Keratinocyte (primary cell): ENCODE measurements at places on chromosomes 11 and 22. TPM values are rescaled to one million over a fixed set of nuclear protein-coding genes. Genes with fewer than 3 reads are reported as not detected.

- H3K4me3 ChIP-seq: no peak overlapping the region
- no peak overlapping the region for H3K27ac ChIP-seq
- H3K27me3 ChIP-seq: no peaks in the 10 kb centered on the region
- no peak for DNase-seq
- H3K36me3 ChIP-seq: no peaks in the 10 kb centered on the region
- no peaks in the 10 kb centered on the region for H3K4me1 ChIP-seq
Measured at GRCh38 chr11:96554236-96554820, 164.5 kb downstream of the JRKL start.

GRCh38 chr11:9250139-9250582 lies 15.0 kb downstream of the DENND5A start:
- no peaks in the 10 kb centered on the region for H3K36me3 ChIP-seq
- H3K27ac ChIP-seq: no peak overlapping the region
- no peaks in the 10 kb centered on the region for H3K27me3 ChIP-seq
- H3K4me3 ChIP-seq: no peak overlapping the region
- peaks cover 8% of the 10 kb centered on the region for H3K4me1 ChIP-seq
- DNase-seq: no peak

Gene ELF5
- polyA plus RNA-seq: not detected in 3 replicates

GRCh38 chr11:69320326-69320725 lies 26.4 kb downstream of the MYEOV start:
- H3K27ac ChIP-seq: no peak overlapping the region
- no peaks in the 10 kb centered on the region for H3K36me3 ChIP-seq
- DNase-seq: no peak
- no peak overlapping the region for H3K4me3 ChIP-seq

DNA sequence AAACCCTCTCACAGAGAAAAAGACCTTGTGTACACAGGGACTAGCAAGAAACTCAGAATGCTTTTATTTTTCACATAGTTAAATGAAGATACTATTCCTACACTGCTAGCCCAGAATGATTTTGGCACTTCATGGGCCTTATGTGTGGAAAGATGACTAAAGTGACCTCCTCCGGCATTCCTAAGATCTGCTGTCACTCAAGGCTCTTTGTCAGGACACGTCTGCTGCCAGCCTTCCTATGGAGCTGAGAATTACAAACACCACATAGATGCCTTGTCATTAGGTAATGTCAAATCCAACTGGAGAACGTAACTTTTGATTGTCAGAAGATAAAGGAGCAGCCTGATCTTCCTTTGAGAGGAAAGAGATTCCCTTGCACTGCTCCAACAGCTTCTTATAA lies 249.1 kb downstream of the FAT3 start:
- H3K36me3 ChIP-seq: no peaks in the 10 kb centered on the region
- peak; percentile 28 for DNase-seq
- no peak overlapping the region for H3K4me3 ChIP-seq
- peaks cover 13% of the 10 kb centered on the region for H3K4me1 ChIP-seq
- H3K27me3 ChIP-seq: no peaks in the 10 kb centered on the region

DNA sequence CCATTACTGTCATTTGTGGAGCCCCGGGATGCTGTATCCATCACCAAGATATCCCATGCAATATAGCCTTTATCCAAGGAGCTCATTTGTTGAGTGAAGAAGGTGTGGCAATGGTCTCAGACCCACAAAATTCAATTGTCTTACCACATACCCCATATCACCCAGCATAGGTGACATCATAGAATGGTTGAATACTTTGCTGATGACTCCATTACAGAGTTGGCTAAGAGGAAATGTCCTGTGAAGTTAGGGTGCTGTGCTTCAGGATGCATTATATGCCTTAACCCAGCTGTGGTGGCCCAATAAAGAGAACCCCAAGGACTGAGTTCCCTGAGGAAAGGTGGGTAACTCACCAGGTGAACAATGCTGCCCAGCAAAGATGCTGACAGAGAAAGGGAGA lies 113.7 kb downstream of the EFCAB6 start:
- no peak for DNase-seq
- no peak overlapping the region for H3K4me3 ChIP-seq
- no peak overlapping the region for H3K27ac ChIP-seq
- H3K4me1 ChIP-seq: no peaks in the 10 kb centered on the region

DNA sequence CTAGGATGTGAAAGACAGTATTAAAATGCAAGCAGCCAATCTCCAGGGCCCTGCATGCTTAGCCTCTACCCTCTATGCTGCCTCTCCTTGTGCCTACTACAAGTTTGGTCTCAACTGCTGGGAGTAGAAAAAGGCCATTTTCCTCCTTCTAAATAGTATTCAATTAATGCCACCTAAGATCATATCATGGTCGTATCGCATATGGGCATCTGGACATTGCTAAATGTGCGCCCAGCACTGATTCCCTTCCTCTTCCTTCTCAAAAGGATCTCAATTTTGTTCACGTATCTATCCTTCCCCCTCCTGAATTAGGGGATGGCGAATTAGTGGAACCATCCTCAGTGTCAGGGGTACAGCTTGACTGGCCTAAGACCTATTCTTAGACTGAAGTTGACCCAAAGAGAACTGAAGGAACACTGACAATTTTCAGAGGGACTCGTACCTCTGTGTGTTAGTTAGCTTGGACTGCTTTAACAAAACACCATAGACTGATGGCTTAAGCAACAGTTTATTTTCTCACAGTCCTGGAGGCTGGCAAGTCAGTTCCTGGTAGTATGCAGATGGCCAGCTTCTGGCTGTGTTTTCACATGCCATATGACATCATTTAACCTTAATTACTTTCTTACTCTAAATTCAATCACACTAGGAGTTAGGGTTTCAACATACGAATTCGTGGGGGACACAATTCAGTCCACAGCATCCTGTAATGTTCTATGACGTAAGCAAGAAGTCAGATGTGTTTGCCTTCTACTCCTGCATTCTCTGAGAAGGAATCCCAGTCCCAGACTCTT lies 8.5 kb upstream of the NUP50 start:
- no peaks in the 10 kb centered on the region for H3K27me3 ChIP-seq
- peaks cover 39% of the 10 kb centered on the region for H3K36me3 ChIP-seq
- H3K27ac ChIP-seq: no peak overlapping the region
- DNase-seq: no peak

- DNase-seq: no peak
- H3K4me3 ChIP-seq: no peak overlapping the region
- no peaks in the 10 kb centered on the region for H3K36me3 ChIP-seq
- no peaks in the 10 kb centered on the region for H3K27me3 ChIP-seq
- H3K4me1 ChIP-seq: no peaks in the 10 kb centered on the region
Measured at GRCh38 chr11:104086621-104087020, 50.2 kb downstream of the DDI1 start.

- no peak overlapping the region for H3K4me3 ChIP-seq
- DNase-seq: no peak
- no peaks in the 10 kb centered on the region for H3K27me3 ChIP-seq
- H3K36me3 ChIP-seq: no peaks in the 10 kb centered on the region
Measured at GRCh38 chr11:39668640-39669039, 1790.8 kb downstream of the LRRC4C start.

Gene GPHA2
- polyA plus RNA-seq: 0.08 TPM in 1 of 3 replicates, not detected in the others
